ENCODE measurements at places on chromosomes 16 and 17.

DNA sequence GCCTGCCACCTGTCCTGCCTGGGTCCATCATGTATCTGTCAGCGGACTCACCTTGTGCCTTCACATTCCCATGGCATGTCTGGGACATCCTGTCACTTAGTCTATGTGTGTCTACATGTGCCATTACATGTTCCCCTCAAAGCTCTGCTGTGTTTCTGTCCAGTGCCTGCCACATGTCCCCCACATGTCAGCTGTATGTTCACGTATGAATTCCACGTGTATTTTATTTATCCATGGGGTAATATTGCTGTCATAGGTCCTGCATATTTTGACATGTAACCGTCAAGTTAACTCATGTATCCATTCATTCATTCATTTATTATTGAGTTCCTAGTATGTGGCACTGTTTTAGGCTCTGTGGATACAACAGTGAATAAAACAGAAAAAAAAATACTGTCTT lies 20.8 kb downstream of the TMEM92 start:
- no peak for DNase-seq

GRCh38 chr17:9367156-9367555 lies 208.5 kb downstream of the STX8 start:
- no peak for DNase-seq

DNA sequence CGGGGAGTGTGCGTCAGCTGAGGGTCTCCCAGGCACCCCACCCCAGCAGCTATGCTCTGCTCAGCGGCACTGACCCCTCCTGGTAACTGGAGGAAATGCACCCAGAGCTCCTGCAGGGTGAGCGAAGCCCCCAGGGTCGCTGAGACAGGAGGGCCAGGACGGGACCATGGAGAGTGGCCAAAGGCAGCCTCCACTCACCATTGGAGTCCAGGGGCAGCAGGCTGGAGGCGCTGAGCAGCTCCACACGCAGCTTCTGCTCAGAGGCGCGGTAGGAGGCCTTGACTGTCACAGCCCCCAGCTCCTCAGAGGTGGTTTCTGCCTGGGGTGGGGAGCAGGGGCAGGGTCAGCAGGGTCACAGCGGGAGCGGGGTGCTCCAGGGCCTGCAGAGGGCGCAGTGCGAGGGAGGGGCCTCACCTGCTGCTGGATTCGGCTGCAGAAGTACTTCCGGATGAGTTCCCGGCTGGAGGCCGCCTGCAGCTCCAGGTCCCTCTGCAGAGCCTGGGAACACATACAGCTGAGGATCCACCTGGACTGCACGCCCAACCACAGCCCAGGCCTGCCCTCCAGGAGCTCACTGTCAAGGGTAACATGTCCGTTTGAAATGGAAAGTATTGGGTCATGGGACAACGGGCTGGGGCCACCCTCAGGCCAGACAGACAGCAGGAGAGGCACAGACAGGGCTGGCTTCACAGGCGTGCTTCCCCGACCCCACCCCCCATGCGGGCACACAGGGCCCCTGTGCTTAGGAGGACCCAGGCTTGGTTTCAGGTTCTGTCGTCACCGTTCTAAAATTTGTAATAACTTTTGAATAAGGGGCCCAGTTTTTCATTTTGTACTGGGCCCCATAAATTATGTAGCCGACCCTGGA lies 13.8 kb downstream of the UNC13D start:
- no peak for DNase-seq

GRCh38 chr16:53089434-53090285 lies 34.9 kb downstream of the CHD9 start:
- peak; percentile 41 for DNase-seq

DNA sequence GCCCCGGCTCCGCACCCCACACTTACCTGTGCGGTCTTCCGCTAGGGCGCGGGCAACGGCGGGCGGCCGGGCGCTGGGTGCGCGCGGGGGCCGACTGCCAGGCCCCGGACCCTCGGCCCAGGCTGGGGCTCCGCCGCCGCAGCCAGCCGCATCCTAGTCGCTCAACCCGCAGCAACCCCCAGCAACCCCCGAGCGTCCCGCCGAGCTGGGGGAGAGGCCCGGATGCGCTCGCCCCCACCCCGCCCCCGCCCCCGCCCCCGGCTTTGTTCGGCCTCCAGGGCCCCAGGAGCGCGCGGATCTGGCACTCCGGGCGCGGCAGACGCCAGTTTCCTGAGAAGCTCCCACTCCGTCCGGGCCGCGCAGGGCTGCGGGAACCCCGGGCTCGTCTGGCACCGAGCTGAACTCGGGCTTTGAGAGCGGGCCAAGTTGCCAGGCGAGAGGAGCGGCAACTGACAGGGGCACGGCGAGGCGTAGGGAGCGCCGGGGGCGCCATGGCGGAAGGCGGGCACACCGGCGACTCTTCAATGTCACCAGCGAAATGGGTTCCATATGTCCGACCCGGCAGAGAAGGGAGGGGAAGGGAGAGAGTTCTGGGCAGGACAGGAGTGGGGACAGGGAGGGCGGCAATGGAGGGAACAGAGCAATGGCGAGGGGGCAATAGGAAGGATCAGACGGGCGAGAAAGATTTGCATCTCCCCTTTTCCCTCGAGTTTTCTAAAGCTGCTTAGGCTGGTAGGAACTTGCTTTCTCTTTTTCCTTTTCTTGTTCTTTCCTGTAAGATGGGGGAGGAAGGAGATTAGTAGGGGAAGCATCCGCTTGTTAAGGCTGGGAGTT lies 13.7 kb downstream of the HOXB4 start:
- no peak for DNase-seq

DNA sequence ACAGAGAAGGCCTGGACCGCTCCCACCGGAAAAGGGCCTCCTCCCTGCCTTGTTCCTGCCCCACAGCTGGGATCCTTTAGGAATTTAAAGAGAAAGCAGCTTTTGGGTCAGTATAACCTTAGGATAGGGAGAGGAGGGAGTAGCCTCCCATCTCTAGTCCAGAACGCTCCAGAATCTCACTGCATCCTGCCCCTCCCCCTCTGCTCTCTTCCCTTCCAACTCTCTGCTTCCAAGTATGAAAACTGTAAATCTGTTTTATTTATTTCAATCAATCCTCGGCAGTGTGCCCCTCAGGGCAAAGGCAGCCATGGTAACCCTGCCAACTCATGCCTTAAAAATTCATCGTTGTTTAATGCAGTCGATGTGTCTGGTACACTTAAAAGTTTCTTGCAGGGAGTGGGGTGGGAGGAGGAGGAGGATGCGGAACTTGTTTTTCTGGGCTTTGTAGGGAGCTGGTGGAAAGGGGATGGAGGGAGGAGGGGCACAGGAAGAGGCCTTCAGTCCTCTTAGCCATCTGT lies 21.2 kb upstream of the MTSS2 start:
- DNase-seq, result peak; percentile 51

DNA sequence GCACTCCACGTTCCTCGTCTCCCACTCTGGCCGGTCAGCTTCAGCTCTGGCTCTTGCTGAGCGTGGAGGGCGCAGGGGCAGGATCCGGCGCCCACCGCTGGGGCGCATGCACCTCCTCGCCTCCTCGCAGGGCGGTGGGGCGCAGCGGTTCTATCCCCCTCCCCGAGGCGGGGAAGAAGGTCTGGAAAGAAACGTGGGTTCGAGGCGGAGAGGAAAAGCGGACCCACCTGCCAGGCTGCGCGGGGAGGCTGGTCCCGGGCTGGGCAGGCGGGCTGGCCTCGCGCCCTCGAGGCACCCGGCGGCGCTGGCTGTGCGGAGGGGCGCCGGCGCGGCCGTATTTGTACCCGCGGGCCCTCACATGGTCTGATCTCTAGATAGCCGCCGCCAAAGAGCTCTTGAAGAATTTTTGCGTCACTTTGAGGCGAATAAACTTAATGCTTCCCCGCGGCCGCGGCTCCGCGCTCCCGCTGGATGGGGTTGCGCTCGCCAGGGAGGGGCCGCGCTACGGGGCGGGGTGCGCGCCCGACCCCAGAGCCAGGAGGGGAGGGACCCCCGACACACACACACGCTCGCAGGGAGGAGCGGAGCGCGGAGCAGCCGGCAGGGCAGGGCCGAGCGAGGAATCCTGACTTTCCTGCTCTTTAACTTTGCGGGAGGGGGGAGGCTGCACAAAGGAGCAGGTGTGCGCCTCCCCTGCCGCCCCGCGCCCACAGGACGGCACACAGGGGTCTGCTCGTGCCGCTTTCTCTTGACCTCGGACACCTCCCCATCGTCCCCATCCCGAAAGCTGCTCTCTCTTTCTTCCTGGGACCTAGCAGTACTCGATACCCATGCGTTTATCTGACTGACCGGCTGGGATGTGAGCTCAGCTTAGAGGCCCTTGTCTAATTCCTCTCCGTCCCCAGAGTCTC lies at the start of gene SLC6A4:
Gene SLC6A4, minus strand, starts transcription at position 312 of the 911 bp plus-strand sequence. CDS start 13,739 bp downstream, outside the sequence.
- DNase-seq, result no peak

- peak; percentile 16 for DNase-seq
Observed at GRCh38 chr17:61635913-61636432, 45.0 kb upstream of the NACA2 start.

DNA sequence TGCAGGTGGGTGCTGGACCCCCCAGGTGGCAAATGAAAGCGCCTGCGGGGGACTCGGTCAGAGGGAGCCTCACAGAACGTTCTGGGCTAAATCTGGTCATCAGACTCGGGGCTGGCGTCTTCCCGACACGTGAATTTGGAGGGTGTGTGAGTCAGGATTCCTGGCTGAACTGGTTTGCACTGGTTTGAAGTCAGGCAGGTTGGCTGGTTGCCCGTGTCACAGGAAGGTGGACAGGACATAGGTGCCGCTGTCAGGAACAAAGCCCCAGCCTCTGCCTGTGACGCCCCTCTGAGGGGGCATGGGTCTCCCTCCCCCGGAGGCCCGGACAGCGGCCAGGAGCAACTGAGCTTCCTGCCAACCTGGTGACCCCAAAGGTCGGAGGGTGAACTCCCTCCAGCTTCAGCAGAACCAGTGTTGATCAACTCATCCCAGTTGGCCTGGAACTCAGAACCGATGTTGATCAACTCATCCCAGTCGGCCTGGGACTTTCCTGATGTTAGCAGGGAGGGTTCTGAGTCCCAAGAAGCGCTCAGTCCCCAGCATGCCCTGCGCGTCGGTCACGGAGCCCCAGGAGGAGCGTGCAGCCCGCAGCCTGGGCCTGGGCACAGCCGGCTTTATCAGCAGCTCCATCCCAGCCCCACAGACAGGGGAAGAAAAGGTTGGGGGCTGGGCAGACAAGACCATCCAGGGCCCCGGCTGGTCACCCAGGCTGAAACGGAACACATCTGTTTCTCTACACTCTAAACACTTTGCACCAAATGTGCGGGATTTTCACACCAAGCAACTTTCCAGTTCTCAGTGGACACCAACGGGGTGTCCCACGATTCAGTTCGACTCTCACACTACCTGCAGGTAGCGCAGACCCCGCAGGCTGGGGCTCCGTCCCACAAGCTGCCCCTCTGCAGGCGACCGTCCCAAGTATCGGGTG lies 14.4 kb upstream of the METRNL start:
- DNase-seq, result no peak

GRCh38 chr17:30203471-30203981 lies 32.0 kb downstream of the SLC6A4 start:
- DNase-seq, result no peak

- DNase-seq, result no peak
Observed at GRCh38 chr16:20353379-20353778, 864 bp upstream of the UMOD start.

GRCh38 chr17:42065201-42065600 lies 14.8 kb upstream of the C17orf113 start:
- no peak for DNase-seq

GRCh38 chr16:12166271-12166670 lies 189.7 kb downstream of the SNX29 start:
- no peak for DNase-seq

GRCh38 chr16:13956635-13957196 lies 36.8 kb downstream of the ERCC4 start:
- no peak for DNase-seq

- DNase-seq, result peak; percentile 28
Observed at GRCh38 chr17:71790791-71791190, 330.0 kb upstream of the SOX9 start.

DNA sequence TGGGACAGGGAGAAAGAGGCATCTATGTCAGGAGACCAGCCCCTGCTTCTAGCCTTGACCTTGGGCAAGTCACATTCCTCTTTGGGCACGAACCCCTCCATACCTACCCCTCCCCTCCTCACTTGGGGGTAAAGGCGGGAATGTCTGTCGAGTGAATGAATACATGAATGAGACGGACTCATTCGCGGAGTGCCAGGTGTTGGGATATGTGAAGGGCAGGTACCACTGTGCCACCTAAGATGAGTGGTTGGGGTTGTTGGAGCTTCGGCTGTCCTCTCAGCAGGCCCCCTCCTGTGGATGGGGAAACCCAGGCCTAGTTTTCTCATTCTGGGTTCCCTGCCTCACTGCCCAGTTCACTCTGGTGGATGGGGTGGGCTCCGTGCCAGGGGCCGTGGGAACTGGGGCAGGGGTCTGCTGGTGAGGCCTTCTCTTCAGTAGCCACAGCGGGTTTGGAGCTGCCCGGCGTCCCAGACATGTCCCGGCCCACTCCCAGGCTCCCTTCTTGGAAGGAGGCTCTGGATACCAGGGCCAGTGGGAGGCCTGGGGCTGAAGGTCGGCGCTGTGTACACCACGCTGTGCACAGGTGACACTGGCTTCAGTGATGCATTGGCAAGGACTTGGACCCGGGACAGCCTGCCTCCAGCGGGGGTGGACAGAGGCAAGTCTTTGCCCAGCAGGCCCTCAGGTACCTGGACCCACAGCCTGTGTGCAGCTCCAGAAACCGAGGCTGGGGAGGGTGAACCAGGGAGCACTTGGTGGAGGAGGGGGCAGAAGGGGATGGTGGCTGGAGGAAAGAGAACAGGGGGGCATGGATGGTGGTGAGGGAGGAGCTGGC lies 5.6 kb downstream of the GLIS2 start:
- DNase-seq, result no peak

GRCh38 chr17:77513045-77513444 lies 372.3 kb downstream of the SEC14L1 start:
- no peak for DNase-seq

DNA sequence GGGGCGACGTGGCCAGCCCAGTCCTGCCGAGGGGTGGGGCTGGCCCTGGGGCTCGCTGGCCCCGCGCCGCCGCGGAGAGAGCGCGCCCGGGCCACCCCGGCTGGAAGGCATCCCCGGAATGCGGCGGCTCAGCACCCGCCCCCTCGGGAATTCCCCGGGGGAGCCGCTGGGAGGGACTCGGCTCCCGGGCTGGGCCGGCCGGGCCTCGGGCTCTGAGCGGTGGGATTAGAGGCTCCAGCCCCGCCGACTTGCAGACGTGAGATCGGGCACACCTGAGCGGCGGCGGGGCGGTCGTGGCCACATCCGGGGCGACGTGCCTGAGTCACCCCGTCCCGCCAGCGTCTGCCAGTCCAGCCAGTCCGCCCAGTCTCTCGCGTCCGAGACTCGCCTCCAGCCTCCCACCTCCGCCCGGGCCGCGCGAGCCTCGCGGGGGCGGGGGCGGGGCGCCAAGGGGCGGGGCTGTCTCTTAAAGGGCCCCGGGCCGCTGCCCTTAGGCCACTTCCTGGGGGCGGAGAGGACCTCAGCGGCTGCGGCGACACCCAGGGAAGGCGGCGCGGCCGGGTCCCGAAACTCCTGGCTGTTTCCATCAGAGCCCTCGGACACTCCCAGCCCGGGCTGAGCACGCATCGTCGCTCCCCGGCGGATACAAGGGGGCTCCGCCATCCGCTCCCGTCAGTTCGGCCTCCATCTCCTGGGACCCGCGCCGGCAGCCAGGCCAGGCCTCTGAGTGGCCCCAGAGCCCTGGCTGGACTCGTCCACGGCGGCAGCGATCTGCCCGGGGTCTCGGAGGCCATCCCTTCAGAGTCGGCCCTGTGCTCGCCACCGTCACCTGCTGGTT lies at the start of gene KCTD11:
Gene KCTD11, plus strand, starts transcription at position 498 of the 838 bp plus-strand sequence.
- peak; percentile 79 for DNase-seq
